ENCODE measurements at places on chromosomes 6 and 20.
A peak's percentile ranks its signal among the peaks of the same experiment; 100 is the strongest.

DNA sequence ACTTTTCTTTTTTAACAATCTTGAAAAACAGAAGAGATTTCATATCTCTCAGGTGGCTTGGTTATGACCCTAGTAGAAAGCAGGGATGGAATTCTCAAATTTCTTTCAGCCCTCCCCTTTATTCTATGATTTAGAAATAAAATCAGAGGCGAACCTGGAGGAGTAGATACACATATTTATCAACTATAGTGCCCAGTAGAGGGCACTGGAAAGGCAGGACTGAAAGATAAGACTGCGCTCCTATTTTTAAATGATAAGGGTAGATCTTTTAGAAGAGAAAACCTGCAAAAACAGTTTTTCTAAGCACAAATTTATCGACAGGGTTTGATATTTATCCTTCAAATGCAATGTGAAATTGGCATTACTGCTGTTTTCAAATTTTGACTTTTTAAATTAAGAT, 1296.6 kb downstream of the EPHA7 start:
- DNase-seq, result no peak

GRCh38 chr6:127637830-127638409, 60.9 kb downstream of the C6orf58 start:
- DNase-seq, result no peak

DNA sequence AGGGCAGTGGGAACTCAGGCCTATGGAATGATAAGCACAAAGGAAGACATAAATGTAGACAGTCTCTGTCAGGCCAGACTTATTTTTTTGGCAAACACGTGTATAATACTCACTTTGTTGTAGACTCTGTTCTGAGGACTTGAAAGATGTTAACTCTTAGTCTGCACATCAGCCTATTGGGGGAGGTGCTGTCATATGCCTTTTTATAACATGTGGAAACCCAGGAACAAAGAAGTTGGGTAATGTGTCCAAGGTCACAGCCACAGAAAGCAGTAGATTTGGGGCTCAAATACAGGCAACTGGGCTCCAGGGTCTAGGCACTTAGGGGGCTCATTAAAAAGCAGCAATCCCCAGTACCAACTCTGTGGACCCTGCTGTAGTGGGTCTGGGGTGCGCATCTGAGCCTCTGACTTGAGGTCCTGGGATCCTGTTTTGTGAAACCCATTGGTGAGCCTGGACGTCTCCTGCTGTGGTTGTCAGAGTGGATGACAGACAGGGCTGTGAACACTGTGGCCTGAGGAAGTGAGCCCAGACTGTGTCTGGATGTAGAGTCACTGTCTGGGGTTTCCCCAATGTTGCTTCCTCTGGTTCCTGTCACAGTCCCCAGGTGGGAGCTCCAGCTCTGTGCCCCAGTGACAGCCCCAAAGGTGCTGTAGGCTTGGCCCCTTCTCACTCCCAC, 50.0 kb downstream of the CDH26 start:
- no peak for DNase-seq

- DNase-seq, result no peak
Observed at GRCh38 chr20:24445510-24446170, 23.8 kb upstream of the SYNDIG1 start.

- DNase-seq, result no peak
Observed at GRCh38 chr6:109117346-109118035, 22.2 kb downstream of the CEP57L1 start.

DNA sequence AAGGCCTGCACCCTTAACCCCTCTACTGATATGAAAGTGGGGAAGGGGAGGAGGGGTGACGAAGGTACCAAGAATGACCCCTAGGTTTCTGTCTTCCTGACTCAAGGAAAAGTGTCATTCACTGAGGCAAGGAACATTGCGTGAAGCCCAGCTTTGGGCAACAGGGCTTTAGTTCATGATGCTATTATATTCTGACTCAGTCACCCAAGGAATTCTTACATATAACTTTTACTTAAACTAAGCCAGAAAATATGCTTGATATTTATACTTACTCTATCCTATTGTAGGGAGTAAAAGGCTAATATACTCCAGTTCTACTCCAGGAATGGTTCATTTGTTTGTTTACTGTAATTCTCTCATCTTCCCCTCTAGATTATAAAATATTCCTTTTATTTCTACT, 60.5 kb downstream of the DOP1A start:
- no peak for DNase-seq

DNA sequence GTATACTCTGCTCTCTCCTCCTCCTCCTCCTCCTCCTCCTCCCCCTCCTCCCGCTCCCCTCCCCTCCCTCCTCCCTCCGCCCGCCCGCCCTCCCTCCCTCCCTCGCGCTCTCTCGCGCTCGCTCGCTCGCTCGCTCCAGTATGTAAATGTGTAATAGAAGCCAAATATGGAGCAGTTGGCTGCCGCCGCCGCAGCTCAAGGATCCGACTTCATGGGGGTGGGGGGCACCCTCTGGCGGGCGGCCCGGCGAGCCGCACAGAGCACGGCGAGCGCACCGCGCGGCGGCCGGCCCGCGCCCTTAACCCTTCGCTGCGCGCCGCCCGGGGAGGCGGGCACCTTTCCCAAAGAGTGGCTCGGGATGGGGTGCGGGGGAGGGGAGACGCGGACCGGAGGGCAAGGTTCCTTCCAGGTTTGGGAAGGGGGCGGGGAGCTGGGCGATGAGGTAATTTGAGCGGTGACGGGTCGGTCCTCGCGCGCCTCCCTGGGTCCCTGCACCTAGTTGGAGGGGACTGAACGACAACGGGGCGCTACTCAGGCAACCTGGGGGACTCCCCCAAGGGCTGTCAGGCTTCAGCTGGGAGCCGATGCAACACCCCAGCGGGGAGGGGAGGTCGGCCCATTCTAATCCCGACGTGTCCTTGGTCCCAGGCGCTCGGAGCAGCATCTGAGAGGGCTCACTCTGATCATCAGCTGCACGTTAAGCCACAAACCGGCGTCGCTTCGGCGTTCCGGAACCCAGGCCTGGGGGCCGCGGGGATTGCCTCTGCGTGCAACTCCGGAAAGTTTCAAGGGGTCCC, 409 bp upstream of the ATXN1 start:
- DNase-seq, result peak; percentile 87

DNA sequence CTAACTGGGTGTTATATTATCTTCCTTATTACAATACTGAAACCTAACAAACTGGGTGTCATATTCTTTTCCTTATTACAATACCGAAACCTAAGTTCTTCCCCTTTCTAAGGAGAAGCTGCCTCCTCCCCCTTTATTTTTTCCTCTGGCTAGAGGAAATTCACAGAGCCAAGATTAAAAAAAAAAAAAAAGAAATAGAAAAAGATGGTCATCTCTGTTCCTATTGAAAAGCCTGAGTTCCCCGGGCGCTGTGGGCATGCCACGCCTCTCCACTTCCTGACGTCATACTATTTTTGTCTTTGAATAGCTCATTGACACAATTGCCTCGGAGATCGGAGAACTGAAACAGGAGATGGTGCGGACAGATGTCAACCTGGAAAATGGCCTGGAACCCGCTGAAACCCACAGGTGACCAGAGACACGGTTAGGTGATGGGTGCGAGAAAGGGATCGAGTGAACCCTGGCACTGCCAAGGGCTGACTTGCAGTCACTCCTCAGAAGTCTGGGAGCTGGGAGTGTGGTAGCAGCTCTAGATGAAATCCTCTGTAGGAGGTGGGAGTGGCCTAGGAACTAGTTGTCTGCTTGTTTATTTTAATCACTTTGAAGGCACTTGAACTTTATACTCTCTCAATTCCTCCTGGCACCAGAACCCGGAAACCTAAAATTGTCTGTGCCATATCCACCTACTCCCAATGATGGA, 82.2 kb upstream of the NAA20 start:
- no peak for DNase-seq

DNA sequence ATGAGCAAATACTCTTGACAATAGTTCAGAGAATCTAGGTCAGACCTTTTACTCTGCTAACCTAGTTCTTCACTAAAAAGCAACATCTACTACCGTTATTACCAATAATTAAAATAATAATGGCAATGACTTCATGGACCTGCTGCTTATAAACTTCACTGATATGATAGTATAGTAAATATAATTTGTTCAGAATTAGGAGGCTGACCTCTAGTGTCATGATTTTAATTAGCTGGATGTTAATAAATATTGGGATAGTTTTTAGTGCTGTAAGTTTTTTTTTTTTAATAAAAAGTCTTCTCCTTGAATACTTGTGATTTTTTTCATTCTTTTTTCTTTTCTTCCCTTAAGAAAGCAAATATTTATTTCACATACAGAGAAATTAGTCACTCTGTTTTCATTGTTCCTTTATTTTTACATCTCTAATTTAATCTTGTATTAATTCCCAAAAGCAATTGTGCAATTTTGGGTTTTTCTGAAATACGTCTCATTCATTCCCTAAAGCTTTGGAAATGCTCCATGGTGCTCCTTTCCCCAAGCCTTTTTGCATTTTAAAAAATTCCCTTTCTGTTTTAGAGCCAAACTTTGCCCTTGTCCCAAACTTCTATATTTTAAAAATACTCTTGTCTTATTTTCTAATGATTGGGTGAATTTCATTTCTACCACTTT, 46.6 kb upstream of the UST start:
- no peak for DNase-seq

- DNase-seq, result no peak
Observed at GRCh38 chr6:101741474-101742171, 348.1 kb downstream of the GRIK2 start.

GRCh38 chr20:35756404-35756803, 14.3 kb upstream of the RBM39 start:
- DNase-seq, result no peak

DNA sequence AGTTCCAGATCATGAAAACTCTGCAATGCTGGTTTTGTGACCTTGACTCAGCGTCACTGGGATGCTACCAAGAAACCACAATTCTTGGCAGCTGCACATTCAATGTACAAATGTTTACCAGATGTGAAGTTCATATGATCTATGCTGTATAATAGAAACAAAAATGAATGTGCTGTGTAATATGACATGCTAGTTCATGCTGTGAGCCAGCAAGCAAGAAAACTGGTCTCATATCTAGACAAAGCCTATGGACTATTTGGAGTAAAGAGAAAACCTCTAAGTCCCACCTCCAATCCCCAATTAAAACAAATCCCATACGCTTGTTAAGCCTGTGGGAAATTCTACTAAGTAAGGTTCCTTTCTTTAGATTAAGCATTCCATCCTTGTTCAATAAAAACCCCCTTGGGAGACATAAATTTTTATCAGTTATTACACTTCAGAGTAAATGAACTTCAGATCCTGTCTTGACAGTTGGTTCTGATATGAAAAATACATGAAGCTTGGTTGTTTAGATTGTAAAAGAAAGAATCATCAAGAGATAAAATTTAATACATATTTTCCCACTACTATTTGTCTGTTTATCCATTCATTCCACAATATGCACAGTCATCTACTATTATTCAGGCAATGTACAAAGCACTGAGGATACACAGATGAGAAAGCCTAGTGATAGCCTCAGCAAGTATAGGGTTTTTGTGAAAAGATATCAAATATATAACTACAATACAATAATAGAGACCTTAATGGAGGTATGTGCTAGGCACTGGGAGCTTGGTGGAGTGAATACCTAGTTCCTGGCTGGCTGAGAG, 20.1 kb downstream of the COL21A1 start:
- DNase-seq, result no peak

- peak; percentile 30 for DNase-seq
Observed at GRCh38 chr20:35669221-35669620, 4.5 kb upstream of the CPNE1 start.

GRCh38 chr6:30554962-30555815, 1.1 kb downstream of the GNL1 start:
- peak; percentile 65 for DNase-seq
